ENCODE measurements at places on chromosomes 6 and 20. TPM values are rescaled to one million over a fixed set of nuclear protein-coding genes. Genes with fewer than 3 reads are reported as not detected.

Gene RHAG
- total RNA-seq: not detected

Gene PGC
- total RNA-seq: not detected

Gene ULBP3
- 1.0 TPM for total RNA-seq

Gene TMEM244
- 0.38 TPM for total RNA-seq

Gene E2F1
- 79.9 TPM for total RNA-seq

Gene MCHR2
- not detected for total RNA-seq

Gene SLC23A2
- total RNA-seq: 22.9 TPM

Gene HEY2
- not detected for total RNA-seq

Gene FAM83C
- total RNA-seq: not detected

Gene FOXC1
- 0.08 TPM for total RNA-seq

Gene CEP162
- 5.4 TPM for total RNA-seq

Gene VSX1
- not detected for total RNA-seq

Gene RBBP8NL
- total RNA-seq: not detected

Gene OLIG3
- 0.17 TPM for total RNA-seq

Gene CNR1
- not detected for total RNA-seq

Gene SLC35B2
- 32.6 TPM for total RNA-seq

Gene NTSR1
- total RNA-seq: not detected

Gene ULBP2
- total RNA-seq: 0.65 TPM

Gene ANKRD66
- total RNA-seq: not detected

Gene PHACTR1
- total RNA-seq: 0.02 TPM

Gene CLVS2
- total RNA-seq: not detected

Gene DEFB123
- total RNA-seq: not detected

Gene APMAP
- total RNA-seq: 75.8 TPM

Gene GGTLC1
- total RNA-seq: not detected

Gene CALHM4
- total RNA-seq: not detected

Gene SLC22A7
- total RNA-seq: not detected

Gene NFKBIE
- total RNA-seq: 27.8 TPM

Gene TGM3
- not detected for total RNA-seq

Gene ECT2L
- total RNA-seq: not detected

Gene AURKA
- total RNA-seq: 69.2 TPM

Gene PGBD1
- 4.1 TPM for total RNA-seq

Gene PRDM13
- not detected for total RNA-seq

Gene SYTL3
- 124 TPM for total RNA-seq

Gene PARD6B
- 5.2 TPM for total RNA-seq

Gene IPCEF1
- total RNA-seq: 13.0 TPM

Gene LST1
- total RNA-seq: 19.2 TPM

Gene SNAP91
- total RNA-seq: not detected

Gene CRIP3
- 1.2 TPM for total RNA-seq

Gene OOEP
- total RNA-seq: 0.38 TPM

Gene CD93
- total RNA-seq: 0.46 TPM

Gene CAP2
- not detected for total RNA-seq

Gene CTAGE9
- total RNA-seq: not detected

Gene OR2B6
- not detected for total RNA-seq

Gene PRSS16
- total RNA-seq: 0.44 TPM

Gene EYS
- not detected for total RNA-seq

Gene HLA-DPB1
- total RNA-seq: 10.9 TPM

Gene HMGN4
- total RNA-seq: 85.0 TPM

Gene SLC22A23
- total RNA-seq: 0.15 TPM

Gene CCN5
- total RNA-seq: not detected

Gene HLA-DMB
- 2.6 TPM for total RNA-seq

Gene FAM162B
- total RNA-seq: not detected

Measured in activated CD8-positive, alpha-beta memory T cell treated with anti-CD3 and anti-CD28 coated beads for 36 hours (primary cell).